ENCODE measurements at places on chromosomes 6 and 20.

DNA sequence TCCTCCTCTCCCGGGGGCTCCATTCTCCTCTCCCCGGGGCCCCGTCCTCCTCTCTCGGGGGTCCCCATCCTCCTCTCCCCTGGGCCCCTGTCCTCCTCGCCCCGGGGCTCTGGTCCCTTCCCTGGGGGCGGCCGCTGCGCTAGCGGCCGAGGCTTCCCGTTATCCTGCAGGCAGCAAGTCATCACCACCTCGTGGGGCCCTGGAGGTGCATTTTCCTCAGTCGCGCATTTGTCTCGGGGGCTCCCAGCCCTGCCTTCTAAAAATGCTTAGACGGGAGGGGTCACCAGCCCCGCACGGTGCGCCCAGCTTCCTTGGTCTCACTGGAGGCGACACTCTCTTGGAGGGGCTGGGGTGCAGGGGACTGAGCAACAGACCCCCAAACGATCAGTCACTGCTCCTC is 216.5 kb downstream of the QKI start:
- no peak for DNase-seq

DNA sequence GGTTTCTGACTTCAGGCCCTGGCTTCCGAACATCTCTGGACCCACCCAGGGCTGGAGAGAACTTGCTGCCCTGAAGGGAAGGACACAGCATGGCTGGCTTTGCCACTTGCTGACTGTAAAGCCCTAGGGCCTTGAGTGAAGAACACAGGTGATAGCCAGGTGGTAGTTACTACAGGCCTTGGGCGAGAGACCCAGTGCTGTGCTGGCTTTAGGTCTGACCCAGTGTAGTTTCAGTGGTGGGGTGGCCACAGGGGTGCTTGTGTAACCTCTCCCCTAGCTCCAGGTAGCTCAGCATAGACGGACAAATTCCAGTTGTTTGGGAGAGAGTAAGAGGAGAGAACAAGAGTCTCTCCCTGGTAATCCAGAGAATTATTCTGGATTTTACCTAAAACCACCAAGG is 27.1 kb downstream of the NCOA6 start:
- DNase-seq: no peak

DNA sequence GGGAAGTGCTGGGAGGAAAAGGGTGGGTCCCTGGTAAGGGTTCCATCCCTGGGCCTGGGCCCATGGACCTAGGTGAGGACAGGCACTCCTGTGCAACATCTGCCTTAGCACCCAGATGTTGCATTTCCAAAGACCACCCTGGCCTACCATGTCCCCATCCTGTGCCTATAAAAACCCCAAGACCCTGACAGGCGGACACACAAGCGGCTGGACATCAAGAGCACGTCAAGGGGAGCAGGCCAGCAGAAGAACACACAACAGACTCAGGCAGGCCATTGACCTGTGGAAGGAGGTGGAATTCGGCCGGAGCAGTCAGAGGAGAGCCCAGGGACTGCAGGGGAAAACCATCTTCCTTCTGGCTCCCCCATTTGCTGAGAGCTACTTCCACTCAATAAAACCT is 937.8 kb upstream of the MANEA start:
- no peak for DNase-seq

- DNase-seq: no peak
Observed at GRCh38 chr6:8499540-8499939, 64.2 kb upstream of the SLC35B3 start.

DNA sequence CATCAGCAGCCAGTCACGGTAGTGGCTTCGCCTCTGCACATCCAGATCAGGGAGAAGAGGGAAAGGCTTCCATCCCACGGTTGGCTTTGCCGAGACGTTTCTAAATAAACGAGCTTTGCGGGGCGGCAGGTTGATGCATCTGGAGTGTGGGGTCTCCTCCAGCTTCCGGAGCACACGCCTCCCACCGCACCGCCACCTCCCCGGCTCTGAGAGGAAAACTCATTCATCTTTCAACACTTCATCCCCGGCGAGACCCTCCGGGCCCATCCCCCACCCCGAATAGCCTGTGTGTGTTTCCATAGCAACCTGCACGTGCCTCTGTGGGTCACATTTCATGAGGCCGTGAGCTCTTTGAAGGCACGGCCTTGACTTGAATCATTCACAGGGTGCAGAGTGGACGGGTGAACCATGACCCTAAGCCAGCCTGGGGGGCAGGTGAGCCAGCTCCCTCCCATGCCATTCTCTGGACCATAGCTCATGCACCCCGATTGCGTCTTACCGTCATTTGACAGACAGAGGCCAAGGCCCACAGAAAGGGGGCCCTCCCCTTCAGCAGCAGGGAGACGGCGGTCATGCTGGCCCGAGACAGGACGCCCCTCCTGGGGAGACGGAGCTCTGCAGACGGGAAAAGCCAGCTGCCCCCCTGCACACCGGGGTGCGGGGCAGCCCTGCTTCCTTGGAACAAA is 16.2 kb upstream of the CHRNA4 start:
- no peak for DNase-seq

DNA sequence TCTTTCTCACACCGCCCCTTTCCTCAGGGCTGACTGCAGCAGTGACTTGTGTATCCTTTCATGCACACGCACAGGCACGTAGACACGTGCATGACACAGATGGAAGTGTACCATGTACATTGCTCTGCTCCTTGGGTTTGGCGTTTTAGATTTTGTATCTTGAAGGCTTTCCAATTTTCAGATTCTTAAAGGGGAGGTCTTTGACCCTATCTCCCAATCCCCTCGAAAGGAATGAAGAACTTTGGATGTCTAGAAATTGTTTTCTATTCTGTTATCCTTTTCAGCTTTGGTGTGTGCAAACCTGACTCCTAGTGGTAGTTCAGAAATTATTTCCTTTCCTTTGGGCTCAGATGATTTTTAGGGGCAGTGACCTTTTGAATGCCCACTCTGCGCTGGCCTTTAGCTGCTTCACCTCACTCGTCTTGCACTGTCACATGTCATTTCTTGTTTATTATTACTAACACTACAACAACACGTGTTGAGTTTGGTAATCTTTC is 63.0 kb downstream of the HIVEP1 start:
- DNase-seq: no peak

- no peak for DNase-seq
Observed at GRCh38 chr20:1177680-1178079, 7.1 kb downstream of the TMEM74B start.

DNA sequence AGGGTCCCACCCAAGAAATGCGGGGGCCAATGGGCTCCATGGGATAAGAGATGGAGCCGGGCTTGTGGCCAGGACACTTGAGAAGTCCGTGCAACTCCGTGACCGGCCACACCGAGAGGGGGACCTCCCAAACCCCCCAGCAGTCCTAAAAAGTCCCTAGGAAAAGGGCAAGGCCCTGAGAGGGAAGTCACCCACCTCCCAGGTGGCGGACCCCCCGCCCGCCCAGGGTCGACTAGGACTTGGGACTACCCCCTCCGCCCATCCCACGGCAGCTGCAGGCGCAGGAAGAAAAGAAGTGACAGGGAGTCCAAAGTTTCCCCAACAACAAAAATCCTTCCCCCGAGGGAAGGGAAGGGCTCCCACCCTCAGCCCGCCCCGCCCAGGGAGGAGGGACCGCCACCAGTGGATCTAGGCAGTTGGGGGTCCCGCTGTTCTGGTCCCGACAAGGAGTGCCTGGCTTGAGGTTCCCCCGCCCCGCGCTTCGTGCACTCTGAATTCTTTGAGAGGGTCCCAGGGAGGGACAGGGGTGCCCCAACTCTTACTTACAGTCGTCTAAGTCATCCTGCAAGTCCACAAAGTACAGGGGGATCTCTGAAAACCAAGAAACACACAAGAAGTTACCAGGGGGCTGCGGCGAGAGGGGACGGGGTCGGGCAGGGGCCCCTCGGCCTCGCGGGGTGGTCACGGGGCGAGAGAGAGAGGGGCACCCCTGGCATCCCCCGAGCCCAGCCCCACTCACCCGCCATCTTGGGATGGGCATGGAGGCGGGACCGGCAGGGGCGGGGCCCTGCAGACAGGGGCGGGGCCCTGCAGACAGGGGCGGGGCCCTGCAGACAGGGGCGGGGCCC is 611 bp upstream of the RAB22A start:
- peak; percentile 26 for DNase-seq

DNA sequence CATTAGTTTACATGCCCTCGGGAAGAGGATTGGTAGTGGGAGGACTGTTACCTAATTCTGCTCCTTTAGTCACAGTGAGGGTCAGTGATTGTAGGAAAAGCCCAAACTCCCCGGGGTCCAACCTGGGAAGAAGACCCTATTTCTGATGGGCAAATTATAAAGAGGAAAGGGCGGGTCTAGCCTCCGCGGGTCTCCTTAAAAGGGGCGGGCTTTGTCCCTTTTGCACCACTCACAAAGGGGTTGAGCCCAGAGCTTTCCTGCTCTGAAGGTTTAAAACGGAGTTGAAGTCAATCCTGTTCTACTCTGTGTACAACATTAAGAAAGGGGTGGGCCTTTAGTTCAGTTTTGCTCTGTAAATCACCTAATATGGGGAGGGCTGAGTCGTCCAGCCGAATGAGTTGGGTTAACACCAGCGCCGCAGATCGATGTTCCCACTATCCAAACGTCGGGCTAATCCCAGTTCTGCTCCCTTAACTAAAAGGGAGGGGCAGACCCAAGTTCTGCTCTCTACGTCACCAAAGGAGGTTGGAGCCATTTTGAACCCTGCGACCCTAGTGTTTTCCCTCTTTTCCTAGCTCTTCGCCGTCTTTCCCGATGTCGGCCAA is 920 bp upstream of the RNF5 start:
- no peak for DNase-seq

DNA sequence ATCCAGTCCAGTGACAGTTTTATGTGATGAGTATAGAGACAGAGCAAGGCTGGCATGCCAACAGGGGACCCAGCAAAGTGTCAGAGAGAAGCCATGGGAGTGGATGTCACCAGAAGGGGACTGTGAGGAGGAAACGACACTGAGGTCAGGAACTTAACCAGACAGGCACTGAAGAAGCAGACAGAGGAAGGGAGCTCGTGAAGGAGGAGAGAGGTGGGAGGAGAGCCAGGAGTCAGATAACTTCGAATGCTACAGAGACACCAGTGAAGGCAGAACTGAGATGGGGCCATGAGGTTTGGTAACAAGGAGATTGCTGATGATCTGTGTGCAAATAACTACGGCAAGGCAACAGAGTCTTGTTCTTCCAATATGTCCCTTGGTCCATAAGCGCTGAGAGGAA is 211.1 kb upstream of the FOXA2 start:
- no peak for DNase-seq

DNA sequence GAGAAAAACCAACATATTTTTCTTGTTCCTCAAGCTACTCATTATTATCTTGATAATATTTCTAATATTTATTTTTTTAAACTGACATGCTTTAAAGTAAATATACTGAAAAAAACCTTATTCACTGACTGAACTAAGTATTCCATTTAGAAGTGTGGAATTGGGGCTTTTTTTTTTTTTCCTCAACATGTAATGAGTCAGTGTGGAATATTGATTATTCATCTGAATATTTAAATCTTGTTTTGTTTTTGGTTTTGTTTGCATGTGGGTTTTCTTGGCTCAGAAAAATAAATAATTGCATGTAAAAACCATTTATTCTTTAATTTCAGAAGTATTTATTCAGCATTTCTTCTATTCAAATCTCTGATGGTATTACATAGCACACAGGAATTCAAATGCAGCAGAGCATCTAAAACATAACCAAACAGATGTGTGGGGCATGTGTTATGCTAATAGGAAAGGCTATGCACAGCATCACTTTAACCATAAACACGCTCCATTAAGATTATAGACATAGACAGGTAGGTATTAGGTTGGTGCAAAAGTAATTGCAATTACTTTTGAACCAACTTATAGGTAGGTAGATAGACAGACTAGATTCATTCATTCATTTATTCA is 166.5 kb downstream of the PLCB1 start:
- no peak for DNase-seq

- no peak for DNase-seq
Observed at GRCh38 chr6:87908978-87909811, 138.4 kb upstream of the SPACA1 start.

- DNase-seq: no peak
Observed at GRCh38 chr6:157459327-157459726, 78.3 kb downstream of the ZDHHC14 start.

DNA sequence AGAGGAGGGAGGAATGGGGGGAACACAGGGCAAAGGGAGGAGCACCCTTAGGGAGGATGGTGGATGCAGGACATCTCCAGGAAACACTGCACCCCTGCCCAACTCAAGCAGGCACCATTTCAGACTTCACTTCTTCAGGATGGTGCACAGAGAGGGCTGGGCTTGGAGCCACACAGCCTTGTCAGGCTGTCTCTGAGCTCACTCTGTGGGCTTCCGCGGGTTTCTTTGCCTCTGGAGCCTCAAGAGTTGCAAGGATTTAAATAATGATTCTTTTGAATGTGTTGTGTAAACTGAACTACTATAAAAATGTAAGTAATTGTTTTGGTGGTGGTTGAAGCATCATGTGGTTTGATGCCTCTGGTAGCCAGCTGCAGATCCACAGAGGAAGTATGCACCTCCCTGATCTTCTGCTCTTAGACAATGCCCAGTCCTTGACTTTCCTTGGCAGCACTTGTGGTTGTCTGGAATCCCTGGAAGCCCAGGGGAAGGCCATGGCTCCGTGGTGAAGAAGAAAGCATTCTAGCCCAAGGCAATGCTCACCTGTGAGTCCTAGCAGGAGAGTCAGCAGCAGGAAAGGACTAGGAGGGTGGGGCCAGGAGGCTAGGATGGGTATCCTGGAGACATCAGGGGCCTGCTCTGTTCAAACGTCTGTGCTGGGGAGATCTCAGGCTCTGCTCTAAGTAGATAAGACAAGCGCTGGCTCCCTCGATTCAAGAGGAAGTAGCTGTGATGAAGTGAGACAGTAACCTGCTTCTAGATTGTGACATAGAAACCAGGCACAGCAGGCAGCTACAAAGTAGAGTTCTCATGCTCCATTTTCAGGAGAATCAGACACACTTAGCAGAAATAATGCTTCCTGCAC is 50.2 kb upstream of the SIRPG start:
- DNase-seq: no peak

- no peak for DNase-seq
Observed at GRCh38 chr6:153001767-153002612, 519 bp downstream of the MTRF1L start.

DNA sequence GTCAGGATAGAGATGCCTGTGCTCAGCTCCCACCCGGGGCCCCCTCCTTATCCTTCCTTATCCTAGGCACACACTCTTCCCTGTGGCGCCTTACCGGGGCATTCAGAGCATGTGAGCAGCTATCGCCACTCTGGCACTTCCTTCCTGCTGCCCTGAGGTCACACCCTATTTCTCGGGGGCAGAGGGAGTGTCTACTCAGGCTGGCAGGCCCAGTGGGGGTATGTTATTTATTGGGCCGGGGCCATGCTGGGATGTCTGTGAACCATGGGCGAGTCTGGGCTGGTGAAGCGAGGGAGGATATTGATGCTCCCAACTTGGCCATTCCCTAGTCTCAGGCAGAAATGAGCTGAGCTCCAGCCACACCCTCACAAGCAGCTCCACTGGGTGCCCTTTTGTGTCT is 3.9 kb upstream of the LY6G6D start:
- no peak for DNase-seq

DNA sequence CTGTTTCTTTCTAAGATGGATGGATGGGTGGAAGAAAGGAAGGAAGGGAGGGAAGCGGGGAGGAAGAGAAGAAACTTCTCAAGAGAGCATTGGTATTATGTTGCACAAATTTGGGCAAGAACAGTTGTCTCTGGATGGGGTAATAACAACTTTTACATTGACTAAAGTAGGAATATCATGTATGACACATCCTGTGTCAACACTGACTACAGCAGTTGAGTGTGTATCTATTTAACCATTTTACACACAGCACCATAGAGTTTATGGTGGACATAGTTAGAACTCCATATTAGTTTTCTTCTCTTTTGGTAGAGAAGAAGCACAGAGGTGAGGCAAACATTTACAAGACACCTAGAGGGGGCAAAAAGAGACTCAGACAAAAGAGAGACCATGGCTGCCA is 44.2 kb upstream of the RNF146 start:
- DNase-seq: no peak

- no peak for DNase-seq
Observed at GRCh38 chr20:48523191-48523995, 304.4 kb downstream of the PREX1 start.

Data from stimulated activated CD8-positive, alpha-beta memory T cell treated with anti-CD3 and anti-CD28 coated beads, Interleukin-15, amount 100 ng/mL, for 24 hours (primary cell).